Large intestine (tissue), 12 donors: ENCODE measurements at places on chromosomes 5 and 9. TPM values are rescaled to one million over a fixed set of nuclear protein-coding genes. Genes with fewer than 3 reads are reported as not detected.

The NRG2 gene
- polyA plus RNA-seq, result 1.1 TPM

The FYB1 gene
- 6.8 TPM for polyA plus RNA-seq

DNA sequence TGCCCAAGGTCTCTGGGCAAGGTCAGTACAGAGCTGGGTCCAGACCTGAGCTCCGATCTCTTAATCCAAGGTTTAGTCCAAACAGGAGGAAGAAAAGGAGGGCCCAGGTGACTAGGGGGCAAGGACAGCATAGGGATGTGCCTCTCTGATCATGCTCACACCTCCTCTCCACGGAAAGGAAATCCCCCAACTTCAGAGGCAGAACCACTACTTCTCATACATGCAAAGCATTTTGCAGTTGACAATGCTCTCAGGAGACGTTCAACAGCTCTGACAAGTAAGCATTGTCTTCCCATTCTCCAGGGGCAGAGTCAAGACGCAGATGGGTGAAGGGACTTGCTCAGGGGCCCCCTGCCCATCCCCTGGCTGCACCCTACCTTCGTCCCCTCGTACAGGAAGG is 8.7 kb upstream of the CORO2A start:
- no peak for DNase-seq

The DMRT2 gene
- not detected for polyA plus RNA-seq

- DNase-seq, result no peak
These were observed 34.3 kb downstream of the MED10 start for GRCh38 chr5:6343951-6344592.
